ENCODE measurements at places on chromosomes 7 and 10.

GRCh38 chr10:72087969-72088888 lies at the start of gene SPOCK2:
Gene SPOCK2 (minus strand): TSS chr10:72088551. CDS start chr10:72088328, 223 bp downstream.
- H3K4me1 ChIP-seq = peaks cover 9% of the 10 kb centered on the region
- no peak for DNase-seq
- H3K27me3 ChIP-seq = peaks cover 24% of the 10 kb centered on the region
- no peak within 1 kb of the TSS for H3K27ac ChIP-seq
- H3K4me3 ChIP-seq = no peak within 1 kb of the TSS

- H3K4me1 ChIP-seq = no peaks in the 10 kb centered on the region
- no peak overlapping the region for H3K27ac ChIP-seq
- H3K4me3 ChIP-seq = no peak overlapping the region
- no peaks in the 10 kb centered on the region for H3K36me3 ChIP-seq
- H3K27me3 ChIP-seq = peaks cover 4% of the 10 kb centered on the region
Observed at GRCh38 chr10:122659126-122659525, 40.5 kb downstream of the C10orf120 start.

DNA sequence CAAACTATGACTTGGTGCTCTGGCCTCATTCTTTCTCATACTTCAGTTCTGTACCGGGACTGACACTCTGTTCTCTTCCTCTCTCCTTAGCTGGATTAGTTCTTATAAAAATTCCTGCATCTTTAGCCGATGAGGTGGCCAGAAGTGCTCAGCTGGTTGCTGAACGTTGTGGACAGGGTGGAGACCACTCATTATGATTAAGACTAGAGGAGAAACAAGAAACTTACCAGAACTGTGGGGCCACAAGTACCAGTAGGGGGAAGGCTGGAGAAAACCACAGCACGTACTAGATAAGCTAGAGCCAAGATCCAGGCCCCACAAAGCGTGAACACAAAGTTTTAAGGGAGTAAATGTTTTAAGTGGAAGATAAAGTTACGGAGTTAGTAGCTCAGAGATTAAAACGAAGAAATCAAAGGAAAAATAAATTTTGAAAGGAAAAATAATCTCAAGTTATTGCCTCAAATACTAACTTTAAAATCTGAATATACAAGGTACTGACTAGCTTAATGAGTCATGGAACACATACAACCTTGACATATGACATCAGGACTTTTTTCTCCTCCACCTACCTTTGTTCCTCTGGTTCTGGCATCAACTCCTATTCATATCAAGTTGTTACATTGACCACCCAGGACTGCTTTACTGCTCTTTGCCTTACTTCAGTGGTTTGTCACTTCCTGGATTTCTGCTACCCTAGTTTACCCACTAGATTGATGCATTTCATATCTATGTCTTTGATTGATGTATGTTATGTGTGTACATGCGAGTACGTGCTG lies 469.0 kb downstream of the TFEC start:
- DNase-seq = no peak
- H3K27ac ChIP-seq = no peak overlapping the region
- no peaks in the 10 kb centered on the region for H3K36me3 ChIP-seq

DNA sequence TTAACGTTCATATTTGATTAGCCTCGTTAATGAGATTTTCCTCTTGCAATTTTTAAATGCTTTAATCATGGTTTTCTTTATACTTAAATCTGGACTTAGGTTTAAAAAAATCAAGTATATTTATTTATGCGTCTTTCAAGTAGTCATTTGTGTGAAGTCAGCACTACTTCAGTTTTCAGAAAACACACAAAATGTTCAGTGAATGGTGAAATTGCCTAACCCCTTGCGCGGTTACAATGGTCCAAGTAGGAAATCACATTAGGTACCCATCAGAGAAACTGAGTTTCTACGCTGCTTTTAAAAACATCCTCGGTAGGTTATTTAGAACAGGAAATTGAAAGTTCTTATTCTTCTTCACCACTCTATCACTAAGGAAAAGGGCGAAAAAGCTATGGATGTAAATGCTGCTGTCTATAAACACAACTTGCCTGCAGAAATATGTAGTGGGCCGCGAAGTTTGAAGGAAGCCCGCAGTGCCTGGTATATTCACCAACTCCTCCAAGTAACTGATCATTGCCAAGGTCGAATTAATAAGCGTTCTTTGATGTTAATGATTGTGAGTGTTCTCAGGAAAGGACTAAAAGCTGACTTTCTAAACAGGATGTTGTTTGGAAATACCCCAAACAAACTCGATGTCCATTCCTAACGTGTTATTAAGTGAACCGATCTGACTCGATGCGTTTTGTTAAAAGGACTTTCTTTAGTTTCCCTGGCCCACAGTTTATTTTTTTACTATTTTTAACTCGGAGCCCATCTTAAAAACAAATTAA lies 1.0 kb downstream of the SYPL1 start:
- no peaks in the 10 kb centered on the region for H3K27me3 ChIP-seq
- H3K4me1 ChIP-seq = peaks cover 12% of the 10 kb centered on the region
- H3K4me3 ChIP-seq = peak overlapping the region; percentile 92
- no peak for DNase-seq

DNA sequence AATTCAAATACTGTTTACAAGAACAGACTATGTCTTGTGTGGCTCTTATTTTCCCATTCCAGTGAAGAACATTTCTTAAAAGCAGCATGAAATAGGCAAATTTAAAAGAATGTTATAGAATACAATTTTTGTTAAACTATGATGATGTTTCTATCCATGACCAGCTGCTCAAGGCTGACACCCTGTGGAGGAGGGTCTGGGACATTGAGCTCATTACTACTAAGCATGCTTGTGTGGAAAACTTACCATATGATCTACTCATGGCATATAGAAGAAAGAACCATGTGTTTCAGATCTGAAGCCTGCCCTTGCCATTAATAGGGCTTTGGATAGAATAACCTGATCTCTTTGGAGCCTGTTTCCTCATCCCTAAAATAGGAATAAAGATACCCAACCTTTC lies 125.0 kb downstream of the FOXP2 start:
- H3K27me3 ChIP-seq = no peaks in the 10 kb centered on the region
- no peak for DNase-seq
- no peaks in the 10 kb centered on the region for H3K36me3 ChIP-seq
- no peak overlapping the region for H3K27ac ChIP-seq

GRCh38 chr7:69981646-69982045 lies 383.4 kb downstream of the AUTS2 start:
- H3K27ac ChIP-seq = no peak overlapping the region
- no peaks in the 10 kb centered on the region for H3K36me3 ChIP-seq
- H3K4me1 ChIP-seq = no peaks in the 10 kb centered on the region
- H3K27me3 ChIP-seq = no peaks in the 10 kb centered on the region
- DNase-seq = no peak

DNA sequence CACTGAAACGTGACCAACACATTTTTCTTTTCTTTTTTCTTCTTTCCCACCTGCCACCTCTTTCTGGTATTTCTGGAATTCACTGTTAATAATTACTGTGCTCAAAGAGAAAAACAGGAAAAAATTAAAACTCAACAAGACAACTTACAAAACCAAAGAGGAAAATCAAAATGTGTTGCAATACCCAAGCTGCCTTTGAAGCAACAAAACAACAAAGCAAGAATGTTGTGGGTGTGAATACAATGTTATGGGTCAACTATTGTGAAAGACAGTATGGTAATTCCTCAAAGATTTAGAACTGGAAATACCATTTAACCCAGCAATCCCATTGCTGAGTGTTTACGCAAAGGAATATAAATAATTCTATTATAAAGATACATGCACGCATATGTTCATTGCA lies 415.1 kb downstream of the GFRA1 start:
- H3K27ac ChIP-seq = no peak overlapping the region
- no peak for DNase-seq
- H3K27me3 ChIP-seq = no peaks in the 10 kb centered on the region
- H3K4me1 ChIP-seq = peaks cover 13% of the 10 kb centered on the region
- no peak overlapping the region for H3K4me3 ChIP-seq
- H3K36me3 ChIP-seq = no peaks in the 10 kb centered on the region

DNA sequence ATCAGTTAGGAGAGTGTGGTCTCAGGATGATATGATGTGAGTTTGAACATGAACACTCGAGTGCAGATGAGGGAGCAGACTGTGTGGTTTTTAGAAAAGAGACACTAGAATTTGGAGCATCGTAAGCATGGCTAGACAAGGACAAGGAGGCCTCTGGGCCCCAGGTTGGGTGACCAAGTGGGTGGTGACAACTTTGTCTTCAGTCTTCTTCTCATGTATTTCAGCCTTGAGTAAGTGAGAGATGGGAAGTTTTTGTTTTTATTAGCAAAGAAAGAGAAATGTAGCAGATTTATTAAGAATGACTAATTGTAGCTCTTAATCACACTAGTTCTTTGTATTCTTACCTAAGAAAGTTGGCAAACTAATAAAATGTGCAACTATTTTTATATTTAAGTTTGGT lies 16.3 kb downstream of the TES start:
- peaks cover 57% of the 10 kb centered on the region for H3K4me1 ChIP-seq
- no peak for DNase-seq
- no peak overlapping the region for H3K27ac ChIP-seq
- no peak overlapping the region for H3K4me3 ChIP-seq
- H3K36me3 ChIP-seq = no peaks in the 10 kb centered on the region

DNA sequence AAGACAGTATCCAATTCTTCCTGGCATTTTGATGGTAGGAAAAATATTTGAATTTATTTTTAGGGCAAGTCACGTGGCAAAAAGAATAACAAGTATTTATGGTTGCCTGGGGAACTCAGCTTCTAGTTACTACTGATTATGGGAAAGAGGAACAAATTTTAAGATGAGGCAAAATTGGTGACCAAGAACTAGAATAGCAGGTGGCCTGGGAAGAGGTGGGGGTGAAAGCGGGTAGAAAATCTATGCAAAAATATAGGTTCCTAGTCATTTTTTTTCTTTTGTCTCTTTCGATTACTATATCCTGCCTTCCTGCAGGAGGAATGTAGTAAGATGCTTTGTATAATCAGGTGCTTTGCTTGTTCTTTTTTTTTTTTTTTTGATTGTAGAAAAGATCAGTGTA lies 27.8 kb downstream of the ENTPD1 start:
- no peak overlapping the region for H3K27ac ChIP-seq
- 0 out of 2 replicates have a peak, but pooled peaks cover 3% of the 10 kb centered on the region for H3K27me3 ChIP-seq
- H3K36me3 ChIP-seq = no peaks in the 10 kb centered on the region
- no peaks in the 10 kb centered on the region for H3K4me1 ChIP-seq
- DNase-seq = no peak

GRCh38 chr10:93346108-93346507 lies 136.0 kb downstream of the MYOF start:
- DNase-seq = no peak
- no peaks in the 10 kb centered on the region for H3K27me3 ChIP-seq
- H3K4me3 ChIP-seq = no peak overlapping the region
- H3K36me3 ChIP-seq = peaks cover 96% of the 10 kb centered on the region

DNA sequence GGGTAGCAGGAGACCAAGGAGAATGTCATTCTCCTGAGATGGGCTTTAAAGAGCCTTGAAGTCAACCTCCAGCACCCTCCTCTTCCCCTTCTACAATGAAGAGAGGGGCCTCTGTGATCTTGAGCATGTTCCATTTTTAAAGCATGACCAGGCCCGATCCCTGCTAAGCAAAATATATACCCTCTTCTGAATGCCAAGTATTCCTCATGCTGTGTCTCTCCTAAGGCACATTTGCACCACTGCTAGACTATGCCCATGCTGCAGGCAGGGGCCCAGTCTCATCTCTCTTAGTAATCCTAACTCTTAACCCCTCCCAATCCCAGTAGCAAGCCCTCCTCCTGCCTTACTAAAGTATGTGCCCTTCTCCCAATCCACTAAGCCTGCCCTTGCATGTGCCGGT lies 18.4 kb downstream of the SORBS1 start:
- no peak overlapping the region for H3K4me3 ChIP-seq
- H3K36me3 ChIP-seq = no peaks in the 10 kb centered on the region

DNA sequence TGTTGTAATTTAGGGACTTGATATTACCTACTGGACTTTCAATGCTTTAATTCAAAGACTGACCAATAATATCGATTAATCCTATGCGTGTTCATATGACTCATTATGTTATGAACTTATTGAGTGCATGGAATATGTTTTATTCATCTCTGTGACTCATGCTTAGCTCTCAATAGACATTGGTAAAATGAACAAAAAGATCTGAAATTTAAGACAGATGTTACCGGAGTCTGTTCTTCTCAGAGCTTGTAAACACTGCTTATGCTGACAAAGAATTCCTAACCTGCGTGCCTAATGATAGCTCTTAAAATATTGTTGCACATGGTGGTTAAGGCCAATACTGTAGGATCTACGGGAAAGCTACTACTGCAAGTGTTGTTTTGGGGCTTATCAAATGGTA lies 131.5 kb upstream of the ACBD5 start:
- H3K4me3 ChIP-seq = no peak overlapping the region
- H3K4me1 ChIP-seq = no peaks in the 10 kb centered on the region
- peaks cover 17% of the 10 kb centered on the region for H3K27me3 ChIP-seq
- no peak overlapping the region for H3K27ac ChIP-seq

DNA sequence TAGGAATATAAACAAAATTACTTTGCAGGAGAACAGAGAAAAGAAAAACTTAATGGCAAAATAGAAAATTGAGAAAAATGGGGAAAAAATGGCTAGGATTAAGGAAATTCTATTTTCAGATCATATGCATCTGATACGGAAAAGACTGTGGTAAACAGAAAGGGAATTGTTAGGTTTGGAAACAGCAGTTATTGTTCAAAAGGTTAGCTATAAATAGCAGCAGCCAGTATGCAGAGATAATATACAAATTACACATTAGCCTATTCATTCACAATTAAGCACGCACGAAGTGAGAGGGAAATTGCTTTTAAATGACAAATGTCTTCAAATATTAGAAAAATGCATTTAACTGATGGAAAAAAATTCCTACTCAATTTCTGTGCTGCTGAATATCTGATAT lies 224.1 kb upstream of the FAM3C start:
- no peaks in the 10 kb centered on the region for H3K27me3 ChIP-seq
- no peak overlapping the region for H3K27ac ChIP-seq
- H3K4me1 ChIP-seq = no peaks in the 10 kb centered on the region
- no peak overlapping the region for H3K4me3 ChIP-seq

DNA sequence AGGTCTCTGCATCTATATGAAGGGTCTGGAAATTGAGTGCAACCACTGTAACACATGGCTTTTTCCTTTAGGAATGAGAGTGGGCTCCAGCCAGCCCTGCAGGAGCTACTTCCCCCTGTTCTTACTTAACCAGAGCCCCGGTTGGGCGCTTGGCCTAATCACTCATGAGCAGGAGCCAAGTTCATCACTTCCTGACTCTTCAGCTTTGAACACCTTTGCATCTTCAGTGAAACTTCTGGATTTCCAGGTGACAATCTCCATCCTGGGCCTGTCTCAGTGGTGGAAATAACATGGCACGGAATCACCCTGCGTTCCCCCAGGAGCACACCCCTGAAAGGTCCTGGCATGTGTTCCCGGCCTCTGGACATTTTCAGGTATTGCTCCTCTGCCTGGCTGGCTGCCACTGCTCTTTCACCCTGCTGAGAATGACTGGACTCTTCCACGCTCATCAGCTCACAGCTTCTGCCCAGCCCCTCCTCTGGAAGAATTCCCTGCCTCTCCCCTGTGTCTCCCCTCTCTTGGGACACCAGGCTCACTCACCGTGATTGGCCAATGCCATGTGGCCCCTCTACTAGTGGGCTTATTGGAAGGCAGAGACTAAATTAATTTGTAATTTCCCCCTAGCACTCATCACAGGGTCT lies 229.1 kb upstream of the GRB10 start:
- no peaks in the 10 kb centered on the region for H3K4me1 ChIP-seq
- DNase-seq = no peak
- H3K27me3 ChIP-seq = no peaks in the 10 kb centered on the region
- H3K27ac ChIP-seq = no peak overlapping the region
- H3K36me3 ChIP-seq = no peaks in the 10 kb centered on the region

GRCh38 chr10:107442035-107442505 lies 277.6 kb upstream of the SORCS1 start:
- DNase-seq = peak; percentile 68
- H3K4me1 ChIP-seq = peaks cover 9% of the 10 kb centered on the region
- H3K4me3 ChIP-seq = peak overlapping the region; percentile 22
